ENCODE measurements at places on chromosomes 6 and 20.

GRCh38 chr6:147283460-147283859 is 79.2 kb downstream of the STXBP5 start:
- DNase-seq: no peak

GRCh38 chr6:147724454-147724853 is 216.0 kb downstream of the SAMD5 start:
- no peak for DNase-seq

DNA sequence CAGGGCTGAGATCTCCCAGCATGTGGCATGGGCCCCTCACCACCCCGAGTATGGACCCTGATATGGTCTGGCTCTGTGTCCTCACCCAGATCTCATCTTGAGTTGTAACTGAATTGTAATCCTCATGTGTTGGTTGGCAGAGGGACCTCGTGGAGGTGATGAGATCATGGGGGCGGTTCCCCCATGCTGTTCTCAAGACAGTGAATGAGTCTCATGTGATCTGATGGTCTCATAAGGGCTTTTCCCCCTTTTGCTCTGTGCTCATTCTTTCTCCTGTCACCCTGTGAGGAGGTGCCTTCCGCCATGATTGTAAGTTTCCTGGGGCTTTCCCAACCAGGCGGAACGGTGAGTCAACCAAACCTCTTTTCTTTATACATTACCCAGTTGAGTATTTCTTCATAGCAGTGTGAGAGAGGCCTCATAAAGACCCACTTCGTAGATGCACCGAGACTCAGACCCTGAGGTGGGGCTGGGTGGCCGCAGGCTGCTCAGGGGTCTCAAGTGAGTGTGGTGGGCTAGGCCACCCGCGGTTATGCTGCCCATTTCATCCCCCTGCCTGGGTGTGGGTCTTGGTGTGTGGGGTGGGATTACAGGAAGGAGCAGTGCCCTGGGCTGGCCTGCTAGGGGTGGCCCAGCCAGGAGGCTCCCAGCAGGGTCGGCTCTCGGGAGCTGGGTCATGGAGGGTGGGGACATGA is 26.2 kb upstream of the GATA5 start:
- DNase-seq: peak; percentile 63

DNA sequence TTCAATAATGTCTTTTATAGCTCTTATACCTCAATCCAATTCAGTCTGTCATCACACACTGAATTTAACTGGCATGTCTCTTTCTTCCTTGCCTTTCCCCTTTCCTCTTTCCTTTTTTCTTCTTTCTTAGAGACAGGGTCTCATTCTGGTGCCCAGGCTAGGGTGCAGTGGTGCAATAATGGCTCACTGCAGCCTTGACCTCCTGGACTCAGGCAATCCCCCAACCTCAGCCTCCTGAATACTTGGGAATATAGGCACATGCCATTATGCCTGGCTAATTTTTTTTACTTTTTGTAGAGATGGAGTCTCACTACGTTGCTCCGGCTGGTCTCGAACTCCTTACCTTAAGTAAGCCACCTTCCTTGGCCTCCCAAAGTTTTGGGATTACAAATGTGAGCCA is 65.9 kb downstream of the CBFA2T2 start:
- DNase-seq: no peak

- DNase-seq: no peak
These were observed 46.3 kb downstream of the TULP4 start for GRCh38 chr6:158358450-158359077.

- no peak for DNase-seq
These were observed 427.0 kb downstream of the EYS start for GRCh38 chr6:65280060-65280459.

DNA sequence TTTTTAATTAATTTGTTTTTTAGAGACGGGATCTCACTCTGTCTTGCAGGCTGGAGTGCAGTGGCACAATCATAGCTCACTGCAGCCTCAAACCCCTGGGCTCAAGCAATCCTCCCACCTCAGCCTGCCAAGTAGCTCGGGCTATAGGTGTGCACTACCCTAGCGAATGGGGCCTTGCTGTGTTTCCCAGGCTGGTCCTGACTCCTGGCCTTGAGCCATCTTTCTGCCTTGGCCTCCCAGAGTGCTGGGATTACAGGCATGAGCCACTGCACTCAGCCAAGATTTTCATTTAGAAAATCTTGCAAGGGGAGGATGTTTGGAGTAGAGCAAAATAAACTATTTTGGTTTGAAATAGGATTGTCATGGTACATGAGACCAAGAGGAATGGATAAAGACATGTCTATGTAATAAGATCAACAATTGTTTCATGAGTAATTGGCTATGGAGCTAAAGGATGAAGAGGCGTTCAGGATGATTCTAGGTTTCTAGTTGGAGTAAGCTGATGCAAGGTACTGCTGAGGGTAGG is 237.8 kb downstream of the UST start:
- no peak for DNase-seq

DNA sequence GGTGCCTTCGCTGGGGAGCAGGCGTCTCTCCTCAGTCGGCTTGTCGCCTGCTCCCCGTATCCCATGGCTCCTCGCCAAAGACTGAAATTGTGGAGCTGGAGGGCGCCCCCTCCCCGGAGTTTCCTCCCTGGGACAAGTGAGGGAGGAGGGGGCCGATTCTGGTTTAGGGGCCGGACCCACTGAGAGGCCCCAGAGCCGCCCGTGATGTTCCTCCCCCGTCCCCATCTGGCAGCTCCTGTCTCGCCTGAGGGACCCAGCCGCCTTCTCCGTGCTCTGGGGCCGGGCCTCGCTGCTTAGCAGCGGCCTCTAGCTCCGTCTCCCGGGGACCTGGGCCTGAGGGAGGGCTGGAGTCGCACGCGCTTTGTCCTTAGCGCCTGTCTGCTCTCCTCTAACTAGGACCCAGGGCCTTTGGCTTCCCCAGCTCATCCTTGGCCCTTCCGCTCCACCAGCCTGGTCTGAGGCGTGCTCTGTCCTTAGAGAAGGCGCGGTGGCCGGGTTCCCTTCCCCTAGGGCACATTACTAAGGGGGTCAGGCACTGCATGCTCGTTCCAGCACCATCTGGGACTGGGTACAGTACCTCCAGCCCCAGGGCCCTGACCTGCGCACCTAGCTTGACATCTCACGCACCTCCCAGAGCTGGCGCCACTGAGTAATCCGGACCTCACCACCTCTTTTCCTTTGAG is 29.7 kb downstream of the SLC12A5 start:
- DNase-seq: no peak

DNA sequence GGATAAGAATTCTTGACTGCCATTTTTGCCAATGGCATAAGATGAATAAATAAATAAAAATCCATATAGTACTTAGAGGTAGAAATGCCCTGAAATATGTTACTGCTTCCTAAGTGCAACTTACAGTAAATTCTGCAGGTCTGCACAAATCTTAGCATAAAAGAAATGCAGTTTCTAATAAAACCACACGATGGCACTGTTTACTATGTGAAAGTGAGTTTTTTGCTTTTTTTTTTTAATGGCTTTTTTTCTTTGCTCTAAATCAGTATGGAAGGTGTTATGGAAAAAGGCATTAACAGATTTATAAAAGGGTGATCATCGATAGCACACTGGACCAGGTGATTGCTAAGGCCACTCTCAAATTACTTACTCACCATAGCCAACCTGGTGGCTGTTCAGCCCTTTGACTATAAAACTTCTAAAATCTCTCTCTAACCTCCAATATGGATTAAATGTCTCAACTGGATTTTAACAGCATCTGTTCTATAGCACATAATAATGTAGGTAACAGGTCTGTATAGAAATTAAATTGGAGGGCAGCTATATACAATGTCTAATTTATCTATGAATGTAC is 45.8 kb downstream of the AHI1 start:
- peak; percentile 60 for DNase-seq

DNA sequence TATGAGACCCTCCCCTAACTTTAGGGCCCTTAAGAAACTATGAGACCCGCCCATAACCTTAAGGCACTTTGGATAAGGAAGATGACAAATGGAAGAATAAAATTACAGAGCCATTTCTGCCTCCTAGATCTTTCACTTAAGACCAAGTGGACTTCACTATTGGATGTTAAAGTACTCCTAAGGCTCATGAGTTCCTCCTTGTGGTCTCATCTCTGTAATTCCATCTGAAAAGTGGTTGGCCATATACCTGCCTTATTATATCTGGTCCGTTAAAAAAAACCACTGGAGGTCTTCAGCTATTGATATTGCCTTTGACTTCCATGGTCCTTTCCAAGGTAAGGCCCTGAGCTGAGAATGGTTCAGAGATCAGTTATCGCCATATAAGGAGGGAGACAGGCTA is 310.3 kb downstream of the EYA4 start:
- no peak for DNase-seq

GRCh38 chr20:63544241-63544957 is 3.1 kb downstream of the SRMS start:
- DNase-seq: no peak

GRCh38 chr6:14500809-14501208 is 383.2 kb downstream of the CD83 start:
- DNase-seq: no peak

DNA sequence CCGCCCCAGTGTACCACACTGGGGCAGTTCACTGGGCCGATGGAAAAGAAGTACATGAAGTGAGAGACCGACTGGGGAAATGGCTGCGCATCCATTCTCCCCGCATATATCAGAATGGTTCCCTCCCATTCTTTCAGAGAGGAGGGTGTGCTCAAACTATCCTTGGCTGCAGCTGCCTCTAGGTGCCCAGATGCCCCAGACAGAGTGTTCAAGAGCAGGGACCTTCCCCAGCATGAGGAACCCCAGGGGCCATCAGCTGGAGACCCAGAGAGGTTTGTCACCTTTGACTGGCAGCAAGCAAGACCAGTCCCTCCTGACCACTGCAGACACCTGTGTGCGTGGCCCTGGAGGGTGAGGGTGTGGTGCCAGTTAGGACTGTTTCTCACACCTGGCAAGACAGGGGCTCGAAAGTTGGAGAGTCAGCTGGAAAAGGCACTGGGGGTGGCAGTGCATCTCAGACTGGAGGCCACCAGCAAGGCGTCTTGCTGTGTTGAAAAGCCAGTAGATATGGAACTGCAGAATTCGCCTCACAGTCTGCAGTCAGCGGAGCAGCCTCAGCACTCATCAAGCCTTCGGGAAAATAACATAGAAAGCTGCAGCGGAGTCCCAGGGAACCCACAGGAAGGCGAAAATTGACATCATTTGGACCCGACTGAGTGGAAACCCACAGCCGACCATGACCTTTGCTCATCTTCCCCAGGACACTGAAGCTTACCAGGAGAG is 76.7 kb downstream of the GPR6 start:
- no peak for DNase-seq

DNA sequence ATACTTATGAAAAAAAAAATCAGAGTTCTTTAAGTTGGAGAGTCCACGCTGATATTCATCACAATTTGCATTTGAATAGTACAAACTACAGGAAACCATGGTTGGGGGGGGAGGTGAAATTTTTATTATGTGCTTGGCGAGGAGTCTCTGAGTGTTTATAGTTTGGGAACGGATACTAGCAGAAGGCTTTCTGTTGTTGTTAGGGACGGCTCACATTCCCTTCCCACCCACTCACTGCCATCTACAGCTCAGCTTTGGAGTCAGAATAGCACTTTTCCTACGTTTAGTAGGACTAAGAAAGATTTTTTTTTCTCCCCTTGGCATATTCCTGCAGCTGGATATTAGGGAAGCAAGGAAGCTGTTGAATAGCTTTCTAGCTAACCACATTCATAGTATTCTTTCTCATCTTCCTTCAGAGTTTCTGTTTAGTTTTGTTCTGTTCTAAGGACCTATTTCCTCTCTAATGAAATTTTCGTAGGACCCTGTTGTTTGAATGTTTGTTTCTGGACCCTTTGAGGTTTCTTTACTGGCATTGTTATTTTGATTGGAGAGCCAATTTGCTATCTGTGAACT is 235.1 kb upstream of the ZNF217 start:
- DNase-seq: no peak

- DNase-seq: no peak
These were observed 36.0 kb downstream of the AFG1L start for GRCh38 chr6:108330806-108331205.

GRCh38 chr20:4821590-4821989 is 99.9 kb downstream of the PRND start:
- no peak for DNase-seq

- DNase-seq: no peak
These were observed 152.4 kb downstream of the KIF6 start for GRCh38 chr6:39572661-39573340.

DNA sequence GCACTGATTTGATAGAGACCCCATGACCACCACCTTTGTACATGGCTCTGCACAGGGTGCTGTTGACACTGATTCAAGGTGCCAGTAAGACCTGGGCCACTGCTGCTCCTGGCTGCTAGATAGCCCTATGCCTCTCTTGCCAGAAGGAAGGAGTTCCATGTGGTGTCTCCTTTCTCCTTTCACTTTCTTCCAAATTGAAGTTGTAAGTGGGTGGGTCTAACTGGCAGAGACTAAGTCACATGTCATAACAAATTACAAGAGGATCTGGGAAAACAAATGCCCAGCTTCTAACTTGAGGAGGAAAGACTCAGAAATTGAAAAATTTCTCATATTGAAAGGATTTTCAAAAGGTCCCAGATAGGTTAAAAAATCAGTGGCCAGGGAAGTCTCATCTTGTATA is 116.8 kb downstream of the TFAP2B start:
- no peak for DNase-seq

DNA sequence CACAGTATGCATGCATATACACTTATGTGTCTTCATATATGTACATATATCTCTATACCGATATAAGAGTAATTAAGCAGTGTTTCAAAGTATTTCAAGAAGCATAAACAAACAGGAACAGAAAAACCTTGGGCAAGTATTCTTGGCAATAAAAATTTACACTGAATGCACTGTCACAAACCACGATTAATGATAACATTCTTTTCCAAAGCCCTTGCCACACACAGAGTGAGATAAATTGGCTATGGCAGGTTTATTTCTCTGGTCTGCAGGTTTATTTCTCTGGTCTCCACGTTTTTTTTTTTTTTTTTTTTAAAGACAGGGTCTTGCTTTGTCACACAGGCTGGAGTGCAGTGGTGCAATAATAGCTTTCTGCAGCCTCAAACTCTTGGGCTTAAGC is 73.0 kb downstream of the PPP1R3G start:
- DNase-seq: no peak

GRCh38 chr6:32188381-32189068 is 1.5 kb downstream of the PBX2 start:
- no peak for DNase-seq

DNA sequence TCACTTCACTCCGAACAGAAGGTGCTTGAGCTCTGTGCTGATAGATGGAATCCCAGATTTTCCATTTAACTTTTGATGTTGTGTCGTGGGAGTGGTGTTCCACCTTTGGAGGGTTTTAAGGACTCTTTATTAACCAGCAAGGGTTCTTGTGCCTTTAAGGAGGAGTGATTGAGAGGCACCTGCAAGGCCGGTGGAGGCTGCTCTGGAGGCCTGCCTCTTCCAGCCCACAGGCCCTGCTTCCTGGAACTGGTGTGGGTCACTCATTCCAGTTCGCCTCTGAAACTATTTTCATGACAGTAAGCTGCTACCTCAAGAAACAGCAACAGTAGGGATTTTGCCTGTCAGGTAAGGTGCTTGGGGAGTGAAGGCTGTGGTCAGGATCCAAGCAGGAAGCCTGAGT is 58.8 kb upstream of the APCDD1L start:
- no peak for DNase-seq

Data from CD4-positive, alpha-beta T cell treated with Interleukin-10 for 1 hour (primary cell).